ENCODE measurements at places on chromosomes 13 and 19.

GRCh38 chr13:24348797-24349515 is 39.6 kb downstream of the C1QTNF9 start:
- no peak for DNase-seq

GRCh38 chr19:51808333-51808986 is 13.5 kb downstream of the FPR3 start:
- no peak for DNase-seq

GRCh38 chr13:28728642-28729041 is 9.9 kb upstream of the SLC46A3 start:
- DNase-seq, result no peak

DNA sequence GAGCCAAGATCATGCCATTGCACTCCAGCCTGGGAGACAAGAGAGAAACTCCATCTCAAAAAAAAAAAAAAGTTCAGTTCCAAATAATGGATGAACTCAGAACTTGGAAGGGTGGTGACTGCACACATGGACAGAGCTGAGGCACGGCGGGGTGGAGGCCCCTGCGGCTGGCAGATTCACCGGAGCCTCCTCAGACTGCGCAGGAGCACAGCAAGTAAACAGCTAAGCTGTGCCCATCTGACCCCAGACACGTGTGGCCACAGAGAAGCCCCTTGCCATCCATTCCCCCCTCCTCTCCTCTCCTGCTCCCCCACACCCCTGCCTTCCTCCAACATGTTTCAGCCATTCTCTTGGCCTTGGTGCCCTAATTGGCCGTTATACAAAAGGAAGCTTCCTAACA is 15.6 kb upstream of the PROZ start:
- no peak for DNase-seq

DNA sequence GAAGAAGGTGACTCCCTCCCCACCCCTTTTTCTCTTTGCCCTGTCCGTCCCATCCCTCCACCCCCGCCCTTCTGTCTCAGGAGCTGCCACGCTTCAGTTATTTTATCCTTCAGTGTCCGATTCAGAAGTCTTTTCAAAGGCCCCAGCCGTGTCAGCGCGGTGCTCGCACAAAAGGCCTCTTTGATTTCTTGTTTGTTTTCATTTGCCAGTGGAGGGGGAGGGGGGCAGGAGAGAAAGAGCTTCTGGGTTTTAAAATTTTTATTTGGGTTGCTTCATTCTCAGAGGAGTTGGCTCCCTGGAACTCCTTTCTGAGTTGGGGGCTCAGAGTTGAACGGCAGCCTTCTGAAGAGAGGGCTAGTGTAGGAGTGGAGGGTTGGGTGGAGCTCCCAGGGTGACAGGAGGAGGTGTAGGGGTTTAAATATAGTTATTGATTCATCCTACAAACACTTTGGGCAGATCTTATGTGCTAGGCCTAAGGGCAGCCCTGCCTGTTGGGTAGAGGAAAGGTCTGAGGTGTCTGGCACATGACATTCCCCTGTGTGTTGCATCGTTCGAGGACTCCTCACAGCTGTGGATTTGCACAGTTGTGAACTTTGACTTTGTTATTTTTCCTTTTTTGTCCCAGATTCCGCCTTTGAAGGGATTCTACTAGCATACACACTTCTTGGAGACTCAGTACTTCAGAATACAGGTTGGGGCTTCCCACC is 36.8 kb downstream of the NFIX start:
- DNase-seq, result no peak

DNA sequence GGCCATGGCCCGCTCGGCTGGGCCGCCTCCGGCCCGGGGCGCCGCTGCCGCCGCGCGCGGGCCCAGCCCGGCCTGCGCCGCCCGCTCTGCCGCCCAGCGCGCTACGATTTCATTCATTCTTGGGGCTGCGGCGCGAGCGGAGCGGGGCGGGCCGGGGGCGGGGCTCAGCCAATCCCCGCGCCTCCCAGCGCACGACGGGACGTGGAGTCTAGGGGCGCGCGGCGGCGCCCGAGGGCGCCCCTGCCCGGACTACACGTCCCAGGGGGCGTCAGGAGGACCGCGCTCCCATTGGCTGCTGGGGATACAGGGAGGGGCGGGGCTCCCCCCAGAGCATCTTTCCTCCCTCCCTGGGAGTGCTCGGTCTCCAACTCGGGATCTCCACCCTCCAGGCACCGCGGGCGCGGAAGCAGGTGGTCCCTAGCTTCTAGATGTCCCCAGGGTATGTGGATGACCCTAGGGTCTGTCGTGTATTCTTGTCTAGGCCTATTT is 5.6 kb upstream of the DPF1 start:
- peak; percentile 37 for DNase-seq

GRCh38 chr19:38788478-38789243 is at the start of gene LGALS7B:
LGALS7B (plus strand) TSS chr19:38789200; CDS start chr19:38789227, 27 bp downstream.
- no peak for DNase-seq

DNA sequence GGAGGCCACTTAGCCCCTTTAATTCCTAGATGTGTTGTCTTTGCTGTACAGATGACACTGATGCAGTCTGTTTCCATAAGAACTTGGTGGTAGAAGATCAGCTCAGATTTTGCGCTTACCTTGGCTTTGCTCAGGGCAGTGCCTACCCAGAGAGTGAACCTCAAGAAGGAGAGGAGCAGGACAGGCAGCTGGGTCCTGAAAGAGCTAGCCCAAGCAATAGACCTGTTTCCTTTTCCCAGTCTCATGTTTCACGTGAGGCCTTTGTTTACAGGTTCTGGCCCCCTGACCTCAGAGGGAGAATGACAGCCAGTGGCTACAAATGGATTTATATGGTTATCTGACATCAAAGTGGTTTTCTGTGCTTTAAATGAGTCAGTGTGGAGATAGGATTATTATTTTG is 40.1 kb downstream of the METTL21C start:
- DNase-seq, result no peak

- no peak for DNase-seq
These were observed 402.7 kb downstream of the TBC1D4 start for GRCh38 chr13:75079226-75079625.

GRCh38 chr13:75447493-75447892 is 34.5 kb downstream of the TBC1D4 start:
- DNase-seq, result no peak

DNA sequence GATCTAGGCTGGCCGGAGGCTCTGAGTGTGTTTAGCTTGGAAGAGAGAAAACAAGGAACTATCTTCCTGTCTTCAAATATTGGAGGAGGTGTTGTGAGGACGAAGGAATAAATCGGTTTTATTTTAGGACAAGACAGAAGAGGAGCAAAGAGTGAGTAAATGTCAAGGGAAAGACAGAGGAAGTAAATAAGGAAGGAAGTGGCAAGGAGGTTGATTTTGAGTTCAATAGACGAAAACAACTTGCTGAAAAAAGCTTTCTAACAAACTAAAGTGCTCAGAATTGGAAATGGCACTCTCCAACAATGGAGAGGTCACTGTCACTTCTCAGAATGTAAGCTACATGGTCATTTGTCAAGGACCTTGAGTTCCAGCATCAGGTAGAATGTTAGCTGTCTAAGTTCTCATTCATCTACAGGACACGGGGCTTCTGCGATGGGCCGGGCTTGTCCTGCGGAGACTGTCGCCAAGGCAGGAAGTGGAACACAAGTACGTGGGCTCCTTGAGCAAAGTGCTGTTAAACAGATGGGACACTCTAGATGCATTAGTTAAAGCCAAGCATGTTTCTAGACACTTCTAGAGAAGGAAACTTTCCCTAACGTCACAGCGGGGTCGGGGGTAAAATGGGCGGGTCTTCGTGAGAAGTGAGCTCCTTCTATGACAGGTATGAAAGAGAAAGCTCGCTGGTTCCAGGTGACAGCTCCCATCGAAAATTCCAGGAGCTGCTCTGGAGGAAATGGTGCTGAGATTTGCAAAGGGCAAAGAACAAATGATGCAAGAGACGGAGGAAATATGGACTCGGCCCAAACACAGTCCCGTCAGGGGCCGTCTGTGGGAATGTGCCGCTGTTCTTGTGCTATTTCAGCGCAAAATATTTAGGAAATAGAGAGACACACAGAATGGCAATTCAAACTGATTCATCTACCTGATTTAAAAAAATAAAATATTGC is 103.9 kb upstream of the UBL3 start:
- DNase-seq, result peak; percentile 23

DNA sequence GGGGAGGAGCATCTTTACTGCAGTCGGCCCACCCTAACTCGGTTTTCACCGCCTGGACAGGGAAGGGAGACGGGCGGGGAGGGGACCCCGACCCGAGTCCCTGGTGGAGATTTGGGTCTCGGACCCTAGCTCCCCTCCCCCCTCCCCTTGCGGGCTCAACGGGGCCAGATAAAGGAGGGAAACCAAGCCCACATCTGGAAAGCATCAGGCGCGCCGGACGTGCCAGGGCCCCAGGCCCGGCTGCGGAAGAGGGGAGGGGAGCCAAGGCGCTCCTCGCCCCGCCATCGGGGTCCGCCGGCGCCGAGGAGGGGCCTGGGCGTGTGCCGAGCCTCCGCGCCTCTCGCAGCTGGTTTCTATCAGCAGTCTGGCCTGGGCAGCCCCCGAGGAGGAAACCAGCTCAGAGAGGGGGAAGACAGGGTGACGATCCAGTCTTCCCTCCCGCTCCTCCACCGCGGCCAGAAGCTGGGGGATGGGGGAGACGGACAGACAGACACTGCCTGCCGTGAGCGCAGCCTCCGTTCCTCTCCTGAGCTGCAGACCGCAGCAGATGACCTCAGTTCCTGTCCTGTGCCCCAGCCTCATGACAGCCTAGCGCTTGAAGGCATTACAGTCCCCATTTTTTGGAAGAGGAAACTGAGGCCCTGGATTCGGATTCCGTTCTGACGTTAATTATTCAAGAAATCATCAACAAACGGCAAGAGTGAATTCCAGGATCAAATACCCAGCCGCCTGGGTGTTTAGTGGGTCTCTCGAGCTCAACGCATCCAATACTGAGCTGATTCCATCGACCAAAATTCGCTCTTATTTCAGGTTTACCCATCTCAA is 3.6 kb upstream of the GNG8 start:
- no peak for DNase-seq

DNA sequence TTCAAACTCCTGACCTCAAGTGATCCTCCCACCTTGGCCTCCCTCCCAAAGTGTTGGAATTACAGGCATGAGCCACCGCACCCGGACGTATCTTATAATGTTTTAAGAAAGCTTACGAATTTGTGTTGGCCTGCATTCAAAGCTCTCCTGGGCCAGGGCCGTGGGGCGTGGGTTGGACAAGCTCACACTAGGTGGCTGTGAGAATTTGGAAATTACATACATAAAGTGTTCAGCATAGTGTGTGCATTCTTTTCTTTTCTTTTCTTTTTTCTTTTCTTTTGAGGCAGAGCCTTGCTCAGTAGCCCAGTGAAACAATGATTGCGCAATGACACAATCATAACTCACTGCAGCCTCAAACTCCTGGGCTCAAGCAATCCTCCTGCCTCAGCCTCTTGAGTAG is 2.6 kb downstream of the ZSWIM4 start:
- DNase-seq, result no peak

- DNase-seq, result no peak
These were observed 19.0 kb downstream of the BIVM start for GRCh38 chr13:102817907-102818306.

- DNase-seq, result no peak
These were observed 15.6 kb downstream of the EVI5L start for GRCh38 chr19:7845390-7846154.

- no peak for DNase-seq
These were observed 1.4 kb downstream of the BST2 start for GRCh38 chr19:17404015-17404414.

GRCh38 chr13:43377973-43378372 is 354.6 kb downstream of the DNAJC15 start:
- no peak for DNase-seq

- DNase-seq, result no peak
These were observed 494.0 kb downstream of the LIG4 start for GRCh38 chr13:107721125-107721869.

DNA sequence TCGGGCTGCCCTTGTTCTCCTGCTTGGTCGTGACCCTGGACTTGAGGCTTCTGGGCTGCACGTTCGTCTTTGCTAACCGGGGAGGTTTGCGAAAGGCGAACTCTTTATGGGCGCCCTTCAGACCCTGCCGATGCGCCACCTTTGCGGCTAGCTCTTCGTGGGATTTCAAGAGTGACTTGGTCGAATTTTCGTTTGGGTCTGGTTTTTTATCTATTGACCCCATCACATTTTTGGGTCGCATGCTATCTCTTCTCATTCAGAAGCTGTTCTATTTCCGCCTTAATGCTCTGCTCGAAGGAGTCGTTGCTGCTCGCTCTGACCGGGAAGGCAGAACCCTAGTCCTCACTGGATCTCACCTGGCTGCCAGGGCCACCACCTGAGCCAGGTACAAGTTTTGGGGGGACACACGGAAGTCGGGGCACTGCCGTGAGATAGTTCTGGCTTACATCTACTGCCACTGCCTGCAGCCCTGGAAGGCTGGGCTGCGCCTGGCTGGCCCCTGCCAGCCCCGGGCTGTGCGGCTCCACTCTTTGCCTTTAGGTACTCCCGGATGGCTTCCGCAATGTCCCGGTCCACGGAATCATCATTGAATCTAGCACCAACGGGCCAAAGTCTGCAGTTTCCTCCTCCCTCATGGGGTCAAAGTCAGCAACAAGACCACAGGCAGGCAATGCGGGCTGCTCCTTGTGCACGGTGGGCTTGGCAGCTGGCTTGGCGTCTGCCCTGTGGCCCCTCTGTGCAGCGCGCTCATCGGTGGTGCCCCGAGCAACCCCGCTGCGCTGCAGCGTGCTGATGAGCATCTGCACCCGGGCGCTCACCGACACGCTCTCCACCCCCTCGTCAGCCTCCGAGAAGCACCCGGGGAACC is 16.2 kb downstream of the RB1 start:
- DNase-seq, result no peak

- DNase-seq, result no peak
These were observed 45.4 kb downstream of the ZIC5 start for GRCh38 chr13:99926014-99926731.

- no peak for DNase-seq
These were observed 6.9 kb upstream of the CEACAM5 start for GRCh38 chr19:41701401-41702075.

DNA sequence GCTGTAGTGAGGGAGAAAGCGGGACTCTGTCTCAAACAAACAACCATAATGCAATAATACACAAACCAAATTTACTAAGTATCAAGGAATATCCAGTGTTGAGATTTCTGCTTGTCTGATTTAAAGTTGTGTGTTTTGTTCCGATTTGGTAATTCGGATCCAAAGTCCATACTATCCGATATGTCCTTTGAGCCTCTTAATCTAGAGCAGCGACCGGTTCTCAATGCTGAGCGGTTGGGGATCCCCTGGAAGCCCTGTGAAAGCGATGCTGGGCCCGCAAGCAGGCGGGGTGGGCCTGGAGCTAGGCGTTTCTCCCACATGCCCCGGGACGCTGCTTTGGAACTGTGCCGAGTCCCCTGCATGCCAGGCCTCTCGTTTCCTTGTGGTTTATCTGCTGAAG is 20.2 kb downstream of the C19orf44 start:
- DNase-seq, result no peak

GRCh38 chr13:100515410-100515800 is 73.2 kb downstream of the GGACT start:
- DNase-seq, result no peak

- no peak for DNase-seq
These were observed 35.1 kb downstream of the NAXD start for GRCh38 chr13:110650436-110650835.

- no peak for DNase-seq
These were observed 2.4 kb downstream of the TEX101 start for GRCh38 chr19:43416951-43417623.

All from activated T-helper 1 cell treated with Interleukin-2 at 50 U/mL for 16 hours (primary cell).